ENCODE measurements at places on chromosomes 1 and 21.

- no peak for DNase-seq
Observed at GRCh38 chr1:225389843-225390242, 38.0 kb downstream of the LBR start.

- DNase-seq: no peak
Observed at GRCh38 chr1:94953746-94954145, 26.8 kb upstream of the CNN3 start.

- DNase-seq: no peak
Observed at GRCh38 chr1:167777269-167777650, 55.5 kb downstream of the MPZL1 start.

GRCh38 chr1:227915564-227916553, 31.9 kb downstream of the WNT9A start:
- peak; percentile 81 for DNase-seq

GRCh38 chr1:103779932-103780331, 30.2 kb downstream of the AMY1C start:
- no peak for DNase-seq

DNA sequence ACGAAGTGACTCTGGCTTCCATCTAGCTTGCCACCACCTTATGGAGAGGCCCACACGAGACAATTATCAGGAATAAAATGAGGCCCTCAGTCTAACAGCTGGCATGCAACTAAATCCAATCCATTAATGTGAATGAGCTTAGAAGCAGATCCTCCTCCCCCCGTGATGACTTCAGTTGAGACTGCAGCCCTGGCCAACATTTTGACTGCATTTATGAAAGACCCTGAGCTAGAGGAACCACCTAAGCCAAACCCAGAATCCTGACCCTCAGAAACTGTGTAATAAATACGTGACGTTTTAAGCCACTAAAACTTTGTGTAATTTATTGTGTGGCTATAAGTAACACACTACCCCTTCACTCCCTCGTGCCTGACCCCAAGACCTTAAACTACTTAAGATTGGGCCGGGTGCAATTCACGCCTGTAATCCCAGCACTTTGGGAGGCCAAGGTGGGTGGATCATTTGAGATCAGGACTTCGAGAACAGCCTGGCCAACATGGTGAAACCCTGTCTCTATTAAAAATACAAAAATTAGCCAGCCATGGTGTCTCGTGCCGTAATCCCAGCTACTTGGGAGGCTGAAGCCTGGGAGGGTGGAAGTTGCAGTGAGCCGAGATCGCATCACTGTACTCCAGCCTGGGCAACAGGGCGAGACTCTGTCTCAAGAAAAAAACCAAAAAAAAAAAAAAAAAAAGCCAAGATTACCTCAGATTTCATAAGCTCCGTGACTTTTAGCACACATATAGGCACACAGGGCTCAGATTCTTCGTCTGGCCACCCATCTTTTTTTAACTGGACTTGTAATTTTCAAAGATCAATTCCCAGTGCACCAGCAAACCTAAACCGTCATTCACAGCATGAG, 72.5 kb downstream of the ENAH start:
- no peak for DNase-seq

GRCh38 chr21:43874085-43874805, 9.2 kb downstream of the AGPAT3 start:
- no peak for DNase-seq

- no peak for DNase-seq
Observed at GRCh38 chr1:52862666-52863458, 20.3 kb downstream of the ZYG11A start.

GRCh38 chr1:2306151-2306978, 78.2 kb downstream of the SKI start:
- DNase-seq: no peak

- DNase-seq: peak; percentile 94
Observed at GRCh38 chr1:20486457-20487235, 636 bp upstream of the CAMK2N1 start.

- no peak for DNase-seq
Observed at GRCh38 chr1:3464649-3465025, 10.2 kb downstream of the ARHGEF16 start.
